ENCODE measurements at places on chromosomes 11 and 22. TPM values are rescaled to one million over a fixed set of nuclear protein-coding genes. Genes with fewer than 3 reads are reported as not detected.

The KCNK4 gene
- 0.21 TPM for total RNA-seq

The TMEM132A gene
- 149 TPM for total RNA-seq

The NCR3LG1 gene
- total RNA-seq: 2.0 TPM

The TCP11L1 gene
- total RNA-seq: 25.0 TPM

The FERMT3 gene
- 1.2 TPM for total RNA-seq

The TMEM191B gene
- 1.4 TPM for total RNA-seq

The RASL10A gene
- total RNA-seq: 0.67 TPM

The SPON1 gene
- not detected for total RNA-seq

The LRRC56 gene
- total RNA-seq: 0.28 TPM

The MRGPRF gene
- total RNA-seq: not detected

The CCDC87 gene
- 0.84 TPM for total RNA-seq

The PANX1 gene
- total RNA-seq: 22.5 TPM

The CSF2RB gene
- total RNA-seq: not detected

The IGLL5 gene
- not detected for total RNA-seq

The TMEM179B gene
- total RNA-seq: 86.6 TPM

The CRYBB3 gene
- total RNA-seq: not detected

The C11orf42 gene
- total RNA-seq: not detected

The PARVG gene
- not detected for total RNA-seq

The IL18 gene
- 74.9 TPM for total RNA-seq

The JOSD1 gene
- 34.4 TPM for total RNA-seq

The POU2AF3 gene
- total RNA-seq: 1.2 TPM

The AIFM3 gene
- total RNA-seq: 4.5 TPM

The GRK2 gene
- 42.2 TPM for total RNA-seq

The EP300 gene
- 20.1 TPM for total RNA-seq

The SYT8 gene
- total RNA-seq: 0.41 TPM

The SNX32 gene
- total RNA-seq: not detected

The ANO1 gene
- total RNA-seq: 1.4 TPM

The TRIM5 gene
- 10.7 TPM for total RNA-seq

The ARHGAP32 gene
- 2.9 TPM for total RNA-seq

The THY1 gene
- total RNA-seq: 14.4 TPM

The APOA4 gene
- total RNA-seq: not detected

The MAP6 gene
- total RNA-seq: 1.9 TPM

The GAL gene
- total RNA-seq: 11.6 TPM

The FZD4 gene
- total RNA-seq: 1.3 TPM

The OR6A2 gene
- total RNA-seq: not detected

The PGA5 gene
- not detected for total RNA-seq

The INS gene
- not detected for total RNA-seq

The DUSP8 gene
- 1.3 TPM for total RNA-seq

The GLYAT gene
- total RNA-seq: not detected

The APLP2 gene
- 192 TPM for total RNA-seq

The RTCB gene
- 72.9 TPM for total RNA-seq

The PLAAT2 gene
- 0.28 TPM for total RNA-seq

The LRRC75B gene
- 5.9 TPM for total RNA-seq

The MMP13 gene
- 0.15 TPM for total RNA-seq

The KCNJ1 gene
- total RNA-seq: not detected

The OR4D5 gene
- total RNA-seq: not detected

The CDCA5 gene
- total RNA-seq: 69.3 TPM

The AQP11 gene
- 1.3 TPM for total RNA-seq

The TRIM6 gene
- 10.5 TPM for total RNA-seq

The TTLL1 gene
- total RNA-seq: 2.6 TPM

The APOBEC3H gene
- not detected for total RNA-seq

The C11orf98 gene
- 124 TPM for total RNA-seq

The MYOD1 gene
- total RNA-seq: not detected

The PRR5L gene
- 9.2 TPM for total RNA-seq

The OR10D3 gene
- not detected for total RNA-seq
